ENCODE measurements at places on chromosomes 13 and 19. TPM values are rescaled to one million over a fixed set of nuclear protein-coding genes. Genes with fewer than 3 reads are reported as not detected.

DNA sequence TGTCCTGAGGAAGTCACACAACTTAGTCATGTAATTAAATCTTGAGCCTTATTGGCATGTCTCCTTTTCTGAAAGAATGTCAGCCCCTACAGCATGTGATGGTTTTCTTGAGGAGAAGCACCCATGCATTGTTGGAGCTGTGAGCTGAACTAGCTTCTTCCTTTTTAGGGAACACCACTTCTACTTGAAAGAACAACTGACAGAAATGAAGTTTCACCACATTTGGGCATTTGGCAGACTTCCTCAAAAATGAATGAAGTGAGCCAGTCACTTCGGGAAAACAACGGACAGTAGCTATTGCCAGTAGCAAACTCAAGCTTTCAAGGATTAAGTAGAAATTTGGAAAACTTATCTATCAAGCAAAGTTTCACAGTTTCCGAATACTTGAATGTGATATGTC is 1351.3 kb downstream of the EFNB2 start:
- DNase-seq = no peak

YJEFN3 gene
- total RNA-seq = 1.8 TPM

GRCh38 chr13:45122941-45123340 is 2.6 kb downstream of the GTF2F2 start:
- DNase-seq = no peak

DNA sequence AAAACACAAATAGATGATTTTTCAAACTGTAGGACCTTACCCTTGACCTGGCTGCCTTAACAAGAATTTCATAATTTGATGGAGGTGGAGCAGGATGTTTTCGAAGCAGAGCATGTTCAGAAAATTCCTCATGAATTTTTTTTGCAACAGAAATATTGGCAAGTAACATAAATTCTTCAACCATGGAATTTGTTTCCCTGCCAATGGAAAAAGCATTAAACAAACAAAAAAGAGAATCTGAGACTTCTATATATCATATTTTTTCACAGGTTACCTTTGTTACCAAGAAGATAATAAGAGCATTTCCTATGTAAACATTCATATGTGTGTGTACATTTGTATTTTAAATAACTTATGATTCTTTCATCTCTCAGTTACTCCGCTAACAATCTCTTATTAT is 18.3 kb downstream of the DIS3 start:
- no peak for DNase-seq

- no peak for DNase-seq
Measured at GRCh38 chr13:26324867-26325266, 70.9 kb downstream of the CDK8 start.

- no peak for DNase-seq
Measured at GRCh38 chr19:45217193-45217956, 27.8 kb downstream of the EXOC3L2 start.

GZMM gene
- 0.63 TPM for total RNA-seq

DNA sequence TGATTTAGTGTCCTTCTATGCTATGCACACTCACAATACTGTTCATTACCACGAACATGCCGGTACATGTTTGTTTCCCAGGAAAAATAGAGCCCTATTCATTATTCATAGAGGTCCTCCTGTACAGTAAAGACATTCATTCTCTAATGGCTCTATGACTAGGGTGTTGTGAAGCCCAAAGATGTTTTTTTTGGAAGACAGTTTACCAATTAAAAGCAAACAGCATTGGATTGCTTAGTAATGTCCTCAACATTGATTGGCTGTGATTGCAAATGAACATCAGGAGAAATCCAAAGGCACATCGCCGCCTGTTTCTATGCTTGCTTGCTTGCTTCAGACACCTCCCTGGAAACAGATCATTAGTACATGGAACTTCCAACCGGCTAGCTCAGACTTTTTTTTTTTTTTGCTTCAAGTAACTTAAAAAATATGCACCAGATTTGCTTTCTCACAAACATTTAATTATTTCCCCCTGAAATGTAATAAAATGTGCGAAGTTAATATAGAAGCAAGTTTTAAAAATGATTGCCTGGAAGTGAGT is 8.8 kb upstream of the GPC6 start:
- DNase-seq = no peak

DNA sequence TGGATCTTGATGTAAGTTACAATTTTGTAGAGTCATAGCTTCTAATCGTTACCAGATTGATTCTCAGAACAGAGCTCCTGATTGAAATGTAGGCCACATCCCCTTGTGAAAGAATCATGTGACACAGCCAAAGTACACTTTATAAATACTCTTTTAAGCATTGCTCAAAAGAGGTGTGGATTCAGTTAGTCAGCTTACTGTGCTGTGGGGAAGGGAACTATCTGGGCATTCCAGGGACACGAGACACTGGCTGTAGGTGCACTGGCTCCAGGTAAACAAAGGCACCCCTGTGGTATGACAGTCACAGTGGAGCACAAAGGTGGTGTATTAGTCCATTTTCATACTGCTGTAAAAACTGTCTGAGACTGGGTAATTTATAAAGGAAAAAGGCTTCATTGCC is 222.8 kb downstream of the LIG4 start:
- no peak for DNase-seq

- no peak for DNase-seq
Measured at GRCh38 chr13:40666933-40667621, 636 bp upstream of the FOXO1 start.

- no peak for DNase-seq
Measured at GRCh38 chr13:38687246-38688229, 661 bp downstream of the FREM2 start.

DNA sequence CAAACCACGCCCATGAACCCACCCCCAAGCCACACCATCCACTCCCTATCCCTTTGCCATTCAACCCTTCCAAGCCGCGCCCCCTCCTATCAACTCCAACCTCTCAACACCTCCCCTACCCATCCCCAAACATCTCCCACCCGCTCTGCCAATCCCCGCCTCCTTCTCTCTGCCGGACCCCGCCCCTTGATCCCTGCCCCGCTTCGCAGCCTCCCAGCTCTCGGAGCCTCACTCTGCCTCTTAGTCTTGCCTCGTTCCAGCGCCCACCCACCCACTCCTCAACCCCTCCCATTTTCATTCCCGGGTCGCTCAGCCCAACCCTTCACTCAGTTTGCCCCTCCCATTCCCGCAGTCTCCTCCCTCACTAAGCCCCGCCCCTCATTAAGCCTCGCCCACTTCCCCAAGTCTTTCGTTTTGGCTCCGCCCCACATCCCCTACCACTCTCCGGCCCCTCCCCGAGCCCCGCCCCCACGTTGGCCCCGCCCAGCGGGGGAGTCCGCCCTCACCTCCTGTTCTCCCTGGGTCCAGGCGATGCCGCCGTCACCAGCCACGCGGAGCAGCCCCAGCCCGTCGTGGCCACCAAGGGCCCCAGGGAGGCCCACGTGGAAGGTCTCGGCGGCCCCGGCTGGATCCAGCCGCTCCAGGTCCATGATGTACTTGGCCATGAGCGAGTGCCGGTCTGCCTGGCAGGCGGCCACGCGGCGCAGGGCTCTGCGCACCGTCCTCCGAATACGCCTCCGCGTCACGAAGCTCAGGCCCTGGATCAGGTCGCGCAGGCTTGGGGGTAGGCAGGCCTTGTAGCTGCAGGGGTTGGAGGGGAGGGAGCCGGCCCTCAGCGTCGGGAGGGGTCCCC is 5.7 kb downstream of the JAK3 start:
- DNase-seq = peak; percentile 90

PODNL1 gene
- total RNA-seq = 0.21 TPM

EHD2 gene
- 53.1 TPM for total RNA-seq

GRCh38 chr19:47186446-47187334 is 44.3 kb downstream of the BBC3 start:
- DNase-seq = no peak

DNA sequence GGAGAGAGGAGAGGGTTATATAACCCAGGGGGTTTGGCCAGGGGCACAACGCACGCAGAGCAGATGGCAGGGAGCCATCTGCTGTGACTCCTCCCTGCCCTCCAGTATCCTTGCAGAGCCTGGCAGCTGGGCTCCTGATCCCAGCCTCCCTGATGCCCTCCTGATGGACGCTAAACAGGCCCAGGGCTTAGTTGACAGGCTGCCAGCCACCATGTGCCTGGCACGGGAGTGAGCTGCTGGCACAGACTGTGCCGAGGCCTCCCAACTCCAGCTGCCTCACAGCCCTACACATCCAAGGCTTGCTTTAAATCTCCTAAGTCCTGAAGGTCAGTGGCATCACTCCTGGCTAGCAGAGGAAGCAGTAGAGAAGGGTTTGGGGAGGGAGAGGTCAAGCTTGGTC is 16.7 kb downstream of the SYDE1 start:
- no peak for DNase-seq

DNA sequence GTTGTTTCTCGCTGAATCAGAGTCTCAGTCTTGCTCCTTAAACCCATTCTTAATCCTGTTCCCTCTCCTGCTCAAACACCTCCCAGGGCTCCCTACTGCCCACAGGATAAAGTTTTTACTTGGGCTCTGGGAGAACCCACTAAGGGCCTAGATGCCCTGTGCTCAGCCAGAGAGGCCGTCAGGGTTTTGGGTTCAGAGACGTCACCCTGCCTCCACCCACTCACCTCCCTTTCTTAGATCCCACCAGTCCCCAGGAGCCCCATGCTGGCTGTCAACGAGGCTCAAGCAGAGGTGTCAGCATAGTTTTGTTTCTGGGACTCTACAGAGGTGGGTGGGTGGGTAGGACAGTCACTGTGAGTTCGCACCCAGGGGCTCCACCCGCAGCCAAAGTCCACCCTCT is 15.5 kb upstream of the CYP4F2 start:
- no peak for DNase-seq

NAPSA gene
- 0.58 TPM for total RNA-seq

GRCh38 chr13:111924678-111925075 is 142.3 kb upstream of the SOX1 start:
- no peak for DNase-seq

ACP7 gene
- 0.11 TPM for total RNA-seq

DNA sequence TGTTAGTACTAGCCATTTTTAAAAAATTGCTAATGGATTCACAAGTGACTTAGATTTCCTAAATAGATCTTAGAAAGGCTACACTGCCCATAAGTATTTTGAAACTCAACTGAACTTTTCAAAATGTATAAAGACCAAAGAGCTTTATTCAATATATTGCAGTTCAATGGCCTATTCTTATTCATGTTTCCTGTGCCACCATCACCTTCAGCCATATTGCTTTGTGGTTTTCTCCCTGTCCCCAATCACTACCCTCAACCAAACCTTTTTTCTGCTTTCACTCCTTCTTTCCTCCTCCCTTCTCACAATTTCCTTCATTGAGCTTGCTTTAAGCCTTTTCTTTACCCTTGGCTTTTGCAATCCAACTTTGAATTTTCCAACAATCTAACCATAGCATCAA is 100.9 kb downstream of the MYCBP2 start:
- no peak for DNase-seq

GRCh38 chr13:27869436-27870095 is 50.2 kb upstream of the PDX1 start:
- no peak for DNase-seq

- no peak for DNase-seq
Measured at GRCh38 chr19:29805031-29805965, 6.5 kb upstream of the CCNE1 start.

DNA sequence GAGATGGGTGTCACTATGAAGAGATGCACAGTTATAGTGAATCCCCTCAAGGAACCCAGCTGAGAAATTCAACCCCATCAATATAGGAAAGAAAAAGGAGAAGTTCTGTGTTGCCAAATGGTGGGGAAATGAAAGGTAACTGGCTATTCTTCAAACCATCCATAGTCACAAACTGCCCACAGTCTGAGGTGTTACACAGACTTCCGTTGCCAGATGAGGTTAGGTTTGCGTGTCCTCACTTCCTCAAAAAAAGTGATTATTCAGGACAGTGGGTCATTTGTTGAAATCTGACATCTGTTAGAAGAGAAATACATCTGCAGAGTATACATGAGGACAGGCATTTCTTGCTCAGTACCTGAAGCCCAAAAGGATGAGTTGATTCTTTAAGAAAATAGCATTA is 9.0 kb downstream of the SIGLEC5 start:
- DNase-seq = no peak

GRCh38 chr13:48494874-48495273 is 38.0 kb downstream of the RCBTB2 start:
- no peak for DNase-seq

UGGT2 gene
- total RNA-seq = 186 TPM

DNA sequence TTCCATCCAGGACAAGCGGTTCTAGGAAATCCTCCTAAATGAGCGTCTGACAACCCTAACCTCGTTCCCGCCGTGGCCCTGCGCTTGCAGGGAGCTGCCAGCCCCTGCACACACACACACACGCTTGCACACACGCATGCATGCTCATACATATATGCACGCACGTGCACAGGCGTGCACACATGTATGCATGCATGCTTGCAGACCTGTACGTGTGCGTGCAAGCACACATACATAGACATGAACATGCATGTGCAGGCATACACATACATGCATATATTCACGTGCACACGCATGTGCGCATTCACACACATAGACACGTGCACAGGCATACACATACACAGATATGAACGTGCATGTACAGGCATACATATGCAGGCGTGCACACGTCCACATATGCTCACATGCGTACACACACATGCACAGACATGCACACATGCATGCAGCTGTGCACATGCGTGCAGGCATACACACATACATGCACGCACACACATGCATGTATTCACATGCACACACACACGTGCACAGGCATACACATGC is 35.6 kb downstream of the SMIM24 start:
- no peak for DNase-seq

- no peak for DNase-seq
Measured at GRCh38 chr13:43113603-43114002, 90.2 kb downstream of the DNAJC15 start.

ETV2 gene
- 0.32 TPM for total RNA-seq

DNA sequence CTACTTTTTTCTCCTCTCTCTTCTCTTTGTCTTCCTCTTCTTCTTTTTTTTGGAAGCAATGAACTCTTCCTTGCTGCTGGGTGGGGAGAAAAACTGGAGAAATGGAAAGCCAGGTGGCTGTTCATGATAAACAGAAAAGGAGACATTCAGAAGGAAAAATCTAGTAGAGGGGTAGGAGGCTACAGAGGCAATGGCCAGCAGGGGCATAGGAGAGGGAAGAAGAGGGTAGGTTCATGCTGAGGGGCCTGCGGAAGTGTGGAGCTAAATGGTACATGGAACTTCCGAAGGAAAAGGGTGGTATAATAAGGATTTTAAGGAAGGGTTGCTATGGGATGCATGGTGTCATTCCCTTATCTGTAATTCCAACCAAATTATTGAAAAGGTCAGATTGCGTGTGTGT is 17.5 kb upstream of the HS6ST3 start:
- no peak for DNase-seq

DNA sequence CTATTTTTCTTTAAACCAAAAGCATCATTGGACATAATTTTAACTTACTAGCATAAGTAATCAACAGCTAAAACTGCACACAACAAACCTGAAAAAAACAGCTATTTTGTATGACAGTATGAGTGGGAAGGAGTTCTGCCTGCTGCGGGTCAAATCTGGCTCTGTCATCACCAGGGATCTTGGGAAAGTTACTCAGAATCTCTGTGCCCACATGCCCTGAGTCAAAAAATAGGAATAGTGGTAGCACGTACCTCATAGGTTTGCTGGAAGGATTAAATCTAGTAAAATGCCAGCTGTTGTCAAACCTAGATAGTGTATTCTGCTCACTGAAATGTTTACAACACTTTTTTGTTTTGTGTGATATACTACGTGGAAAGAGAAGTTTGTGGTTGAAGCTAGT is 1.1 kb downstream of the CLN5 start:
- DNase-seq = no peak

Data from urinary bladder (tissue), 4 donors.